HuH-7.5 (cell line): ENCODE measurements at places on chromosomes 1 and 21.

GRCh38 chr1:69861641-69862040 lies 293.9 kb downstream of the LRRC7 start:
- DNase-seq = no peak

DNA sequence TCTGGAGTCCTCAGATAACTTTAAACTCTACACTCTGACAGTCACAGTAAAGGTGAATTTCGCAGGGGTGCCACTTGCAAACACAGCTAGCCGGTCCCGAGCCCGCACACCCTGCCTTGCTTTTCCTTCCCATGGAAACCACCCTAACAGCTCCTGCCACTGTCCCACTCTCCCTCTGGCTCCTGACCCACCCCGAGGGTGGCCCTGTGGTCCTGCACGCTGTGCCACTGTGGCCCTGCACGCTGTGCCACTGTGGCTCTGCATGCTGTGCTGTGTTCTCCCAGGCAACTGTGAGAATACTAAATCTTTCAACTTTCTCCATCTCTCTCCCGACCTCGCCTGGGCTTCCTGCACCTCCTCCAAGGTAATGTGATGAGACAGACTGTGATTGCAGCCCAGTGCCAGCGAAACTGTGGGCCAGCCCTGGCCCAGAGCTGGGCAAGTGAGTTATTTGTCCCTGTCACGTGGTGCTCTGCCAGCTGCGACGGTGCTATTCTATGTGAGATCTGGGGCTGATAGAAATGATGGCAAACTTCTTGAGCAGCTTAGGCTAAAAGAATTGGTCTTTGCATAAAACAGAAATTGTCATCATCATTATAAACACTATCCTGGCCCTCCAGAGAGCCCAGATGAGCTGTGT lies 63.4 kb upstream of the TARBP1 start:
- DNase-seq = no peak

DNA sequence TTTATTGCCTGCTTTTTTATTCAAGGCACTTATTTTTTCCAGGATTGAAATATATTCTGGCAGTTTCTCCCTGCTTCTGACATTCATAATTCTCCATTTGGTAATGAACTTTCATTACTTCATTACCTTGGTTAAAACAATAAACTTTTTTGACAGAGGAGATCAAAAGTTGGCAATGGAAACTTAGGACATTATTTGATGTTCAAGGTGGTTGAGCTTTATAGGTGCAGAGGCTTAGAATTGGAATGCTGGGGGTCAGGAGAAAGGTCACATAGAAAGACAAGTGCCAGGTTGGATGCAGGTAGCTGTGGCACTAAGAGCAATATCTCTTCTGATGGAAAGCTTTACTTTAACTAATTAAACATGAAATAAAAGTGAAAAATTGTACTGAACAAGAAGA lies 152.4 kb downstream of the SPATA46 start:
- DNase-seq = no peak

DNA sequence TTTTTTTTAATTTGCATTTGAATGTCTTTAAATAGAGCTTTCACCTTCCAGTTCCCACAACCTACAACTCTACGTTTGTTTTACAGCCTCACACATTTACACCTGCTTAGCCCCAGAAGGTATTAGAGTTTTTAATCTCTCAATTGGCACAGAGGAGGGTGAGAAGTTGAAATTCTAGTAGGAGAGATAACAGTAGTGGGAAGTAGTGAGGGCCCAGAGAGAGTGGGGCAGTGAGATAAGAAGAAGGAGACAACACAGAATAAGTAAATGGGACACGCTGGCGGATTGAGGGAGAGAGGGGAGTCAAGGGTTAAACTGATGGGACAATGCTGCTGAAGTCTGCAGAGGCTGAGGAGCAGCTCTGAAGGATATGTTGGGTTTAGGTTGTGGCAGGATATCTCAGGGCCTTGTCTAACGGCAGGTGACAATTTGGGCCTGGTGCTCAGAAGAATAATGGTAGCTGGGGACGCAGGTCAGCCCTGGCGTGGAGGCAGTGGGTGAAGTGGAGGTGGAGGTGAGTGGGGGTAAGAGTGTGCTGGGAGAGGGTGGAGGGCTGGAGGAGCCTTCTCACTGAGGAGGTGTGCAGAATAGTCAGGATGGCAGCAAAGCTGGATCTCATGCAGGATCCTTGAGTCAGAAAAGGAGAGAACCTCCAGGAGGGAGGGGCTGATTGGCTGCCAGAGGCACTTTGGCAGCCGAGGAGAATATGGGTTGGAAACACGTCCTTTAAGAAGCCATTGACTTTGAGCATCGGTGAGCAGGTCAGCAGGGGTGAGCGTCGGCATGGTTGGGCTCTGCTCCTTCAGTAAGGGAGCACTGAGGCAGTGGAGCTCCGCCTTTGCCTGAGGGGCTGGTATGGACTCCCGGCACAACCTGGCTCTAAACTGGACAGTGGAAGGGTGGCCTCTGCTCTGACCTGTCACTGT lies 72.9 kb downstream of the SYT6 start:
- no peak for DNase-seq

DNA sequence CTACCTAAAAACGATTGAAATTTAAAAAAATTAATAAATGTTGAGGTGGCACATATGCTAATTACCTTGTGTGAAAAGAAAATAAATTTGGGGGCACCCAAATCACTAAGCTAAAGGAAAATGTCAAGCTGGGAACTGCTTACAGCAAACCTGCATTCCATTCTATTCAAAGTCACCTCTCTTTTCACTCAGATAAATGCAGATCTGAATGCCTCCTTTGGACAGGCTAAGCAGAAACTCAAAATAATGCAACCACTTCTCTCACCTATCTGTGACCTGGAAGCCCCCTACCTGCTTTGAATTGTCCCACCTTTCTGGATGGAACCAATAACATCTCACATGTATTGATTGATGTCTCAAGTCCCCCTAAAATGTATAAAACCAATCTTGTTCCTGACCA lies 628.7 kb downstream of the AMY1C start:
- no peak for DNase-seq

DNA sequence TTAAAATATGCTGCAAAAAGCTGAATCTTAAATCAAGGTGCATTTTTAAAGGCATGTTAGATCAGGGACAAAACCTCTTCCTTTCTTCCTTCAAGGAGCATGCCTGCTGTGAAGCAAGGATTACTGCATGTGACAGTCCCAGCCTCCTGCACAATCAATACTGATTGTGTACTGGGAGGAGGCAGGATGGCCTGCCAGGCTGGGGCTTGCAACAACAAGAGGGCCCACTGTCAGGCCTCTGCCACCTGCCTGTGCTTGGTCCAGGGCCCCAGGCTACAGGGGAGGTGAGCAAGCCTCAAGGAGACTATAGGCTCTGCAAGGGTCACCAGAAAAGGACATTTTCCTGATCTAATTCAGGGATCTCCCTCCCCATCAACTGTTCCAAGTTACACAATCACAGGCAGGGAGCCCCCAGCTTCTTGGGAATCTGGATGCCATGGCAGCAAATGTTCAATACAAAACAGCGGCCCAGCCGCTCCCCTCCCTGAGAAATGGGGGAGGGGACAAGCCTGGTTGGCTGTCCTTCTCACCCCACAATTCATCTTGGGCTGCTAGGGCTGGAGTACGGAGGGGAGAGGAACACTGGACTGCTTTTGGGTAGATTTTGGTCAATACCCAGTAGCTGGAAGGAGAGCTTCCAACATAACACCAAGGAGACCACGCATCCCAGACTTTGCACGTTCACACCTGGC lies 76.7 kb downstream of the SSBP3 start:
- DNase-seq = no peak

GRCh38 chr1:221937155-221937953 lies 195.5 kb upstream of the DUSP10 start:
- no peak for DNase-seq

- no peak for DNase-seq
Observed at GRCh38 chr21:38839328-38840286, 33.9 kb downstream of the ETS2 start.

DNA sequence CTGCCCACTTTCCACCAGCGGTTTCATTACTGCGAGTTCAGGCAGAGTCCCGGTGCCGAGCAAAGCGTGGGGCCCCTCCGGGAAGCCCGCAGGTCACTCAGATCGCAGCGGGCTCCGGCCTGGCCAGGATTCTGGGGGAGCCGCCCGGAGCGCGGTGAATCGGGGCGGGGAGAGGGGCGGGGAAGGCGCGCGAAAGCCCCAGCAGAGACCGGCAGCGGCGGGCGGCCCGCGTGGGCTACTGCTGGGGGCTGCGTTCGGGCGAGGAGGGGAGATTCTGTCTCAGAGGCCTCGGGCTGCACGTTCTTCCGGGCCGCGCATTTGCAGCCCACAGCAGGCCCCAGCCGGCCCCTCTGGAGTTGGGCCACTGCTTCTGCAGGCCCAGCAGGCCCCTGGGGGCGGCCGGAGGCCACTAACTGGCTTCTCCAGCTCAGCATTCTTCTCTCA lies 64.7 kb downstream of the SCCPDH start:
- peak; percentile 45 for DNase-seq

DNA sequence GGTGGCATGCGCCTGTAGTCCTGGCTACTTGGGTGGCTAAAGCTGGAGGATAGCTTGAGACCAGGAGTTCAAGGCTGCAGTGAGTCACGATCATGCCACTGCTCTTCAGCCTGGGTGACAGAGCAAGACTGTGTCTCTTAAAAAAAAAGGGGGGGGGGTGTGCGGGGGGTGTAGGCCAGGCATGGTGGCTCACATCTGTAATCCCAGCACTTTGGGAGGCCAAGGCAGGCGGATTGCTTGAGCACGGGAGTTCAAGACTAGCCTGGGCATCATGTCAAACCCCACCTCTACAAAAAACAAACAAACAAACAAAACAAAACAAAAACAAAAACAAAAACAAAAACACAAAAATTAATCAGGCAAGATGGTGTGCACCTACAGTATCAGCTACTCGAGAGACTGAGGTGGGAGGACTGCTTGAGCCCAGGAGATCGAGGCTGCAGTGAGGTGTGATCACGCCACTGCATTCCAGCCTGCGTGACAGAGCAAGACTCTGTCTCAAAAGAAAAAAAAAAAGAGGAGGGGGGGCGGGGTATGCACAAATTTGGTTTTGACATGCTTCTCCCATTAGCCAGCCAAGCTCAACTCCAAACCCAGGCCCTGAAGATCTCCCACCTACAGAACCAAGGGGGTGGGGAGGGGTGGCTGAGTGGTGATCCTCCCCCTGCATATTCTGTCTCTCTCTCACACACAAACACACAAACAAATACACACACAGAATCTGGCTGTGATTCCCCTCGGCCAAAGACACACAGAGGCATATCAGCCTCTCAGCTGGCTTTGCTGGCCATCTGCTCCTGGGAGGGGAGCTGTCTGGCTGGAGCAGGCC lies 3.1 kb downstream of the PTAFR start:
- no peak for DNase-seq

- DNase-seq = no peak
Observed at GRCh38 chr1:1978108-1978507, 25.5 kb downstream of the CFAP74 start.

DNA sequence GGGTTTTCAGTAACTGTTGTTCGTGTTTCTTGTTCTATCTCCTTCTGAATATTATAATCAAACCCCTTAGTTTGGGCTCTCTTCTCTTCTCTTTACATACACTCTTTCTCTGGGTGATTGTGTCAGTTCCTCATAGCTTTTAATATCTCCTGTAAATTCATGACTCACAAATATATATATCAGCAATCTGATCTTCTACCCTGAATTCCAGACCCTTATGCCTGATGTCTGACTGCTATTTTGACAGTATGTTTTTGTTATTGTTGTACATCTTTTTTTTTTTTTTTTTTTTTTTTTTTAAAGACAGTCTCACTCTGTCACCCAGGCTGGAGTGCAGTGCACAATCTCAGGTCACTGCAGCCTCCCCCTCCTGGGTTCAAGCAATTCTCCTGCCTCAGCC lies 70.8 kb upstream of the MPC2 start:
- no peak for DNase-seq

DNA sequence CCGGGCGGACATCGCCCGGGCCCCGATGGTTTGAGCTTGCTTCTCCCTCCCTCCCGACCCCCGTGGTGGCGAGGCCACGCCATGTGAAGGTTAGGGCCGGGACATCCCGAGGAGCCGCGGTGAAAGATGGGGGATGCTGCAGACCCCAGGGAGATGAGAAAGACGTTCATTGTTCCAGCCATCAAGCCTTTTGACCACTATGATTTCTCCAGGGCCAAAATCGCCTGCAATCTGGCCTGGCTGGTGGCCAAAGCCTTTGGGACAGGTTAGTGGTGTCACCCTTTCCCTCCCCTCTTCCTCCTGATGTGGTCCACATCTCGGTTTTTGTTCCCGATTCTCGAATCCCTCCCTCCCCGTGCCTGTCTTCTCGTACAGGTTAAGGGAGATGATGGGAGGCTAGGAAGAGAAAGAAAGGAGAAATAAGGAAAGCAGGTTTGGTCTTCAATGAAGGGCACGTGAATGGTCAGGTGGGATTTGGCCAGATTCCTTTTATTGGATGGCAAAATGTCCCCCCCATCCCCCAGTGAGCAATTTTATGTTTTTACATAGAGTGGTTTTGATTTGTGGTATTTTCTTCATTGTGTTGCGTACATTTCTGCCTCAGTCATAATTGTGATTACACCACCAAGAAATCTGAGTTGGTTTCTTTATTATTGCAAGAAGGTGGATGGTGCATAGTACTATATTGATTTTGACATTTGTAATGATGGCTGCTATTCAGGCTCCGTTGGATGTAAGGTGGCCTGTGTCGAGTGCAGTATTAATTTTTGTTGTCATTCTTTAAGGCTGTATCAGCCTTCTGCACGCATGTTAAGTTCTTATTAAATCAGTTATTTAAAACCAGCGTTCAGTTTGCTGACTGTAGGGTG lies 1.2 kb downstream of the CAMSAP2 start:
- no peak for DNase-seq

GRCh38 chr1:235101558-235102258 lies 26.9 kb downstream of the TOMM20 start:
- DNase-seq = no peak

- no peak for DNase-seq
Observed at GRCh38 chr1:211529011-211529410, 37.0 kb upstream of the RD3 start.

- no peak for DNase-seq
Observed at GRCh38 chr1:185441605-185442004, 124.6 kb upstream of the IVNS1ABP start.

GRCh38 chr21:30048570-30048969 lies 108.8 kb upstream of the GRIK1 start:
- no peak for DNase-seq

GRCh38 chr1:76086597-76086996 lies 12.1 kb downstream of the ST6GALNAC3 start:
- no peak for DNase-seq

DNA sequence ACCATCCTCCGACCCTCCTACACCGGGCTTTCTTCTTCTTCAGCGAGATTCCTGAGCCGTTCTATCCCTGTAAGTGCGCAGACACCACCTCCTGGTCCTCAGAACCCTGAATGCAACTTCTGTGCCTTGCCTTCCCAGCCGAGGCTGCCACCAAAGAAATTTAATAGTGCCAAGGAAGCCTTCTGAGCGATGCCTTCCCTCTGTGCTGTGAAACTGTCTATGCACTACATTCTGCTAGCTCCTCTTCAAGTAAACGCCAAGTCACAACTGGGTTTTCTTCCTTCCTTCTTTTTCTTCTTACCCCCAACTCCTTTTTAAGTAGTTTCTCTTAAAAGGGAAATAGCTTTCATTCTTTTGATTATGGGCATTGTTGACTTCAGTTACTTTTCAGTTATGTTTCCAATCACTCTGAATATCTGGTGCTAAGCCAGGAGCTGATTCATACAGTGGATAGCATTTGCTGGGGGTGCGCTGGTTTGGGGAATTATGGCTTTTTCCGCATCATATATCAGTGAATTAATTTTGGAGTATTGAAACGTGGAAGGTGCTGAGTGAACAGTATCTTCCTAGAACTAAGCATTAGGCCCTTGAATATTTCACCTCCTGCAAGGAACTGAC lies 38.6 kb upstream of the GPR88 start:
- DNase-seq = no peak
